H7 (cell line): ENCODE measurements at places on chromosomes 13 and 19. TPM values are rescaled to one million over a fixed set of nuclear protein-coding genes. Genes with fewer than 3 reads are reported as not detected.
A peak's percentile ranks its signal among the peaks of the same experiment; 100 is the strongest.

- DNase-seq: no peak
These were observed 125.3 kb downstream of the TSHZ3 start for GRCh38 chr19:31223740-31224534.

GRCh38 chr19:532561-533363, 1.2 kb downstream of the CDC34 start:
- DNase-seq: peak; percentile 89

GRCh38 chr19:35781650-35782049, 6.3 kb downstream of the ARHGAP33 start:
- peak; percentile 89 for DNase-seq

GRCh38 chr13:34066344-34066743, 248.4 kb downstream of the RFC3 start:
- no peak for DNase-seq

RDH8 gene
- not detected in 2 replicates for total RNA-seq

DNA sequence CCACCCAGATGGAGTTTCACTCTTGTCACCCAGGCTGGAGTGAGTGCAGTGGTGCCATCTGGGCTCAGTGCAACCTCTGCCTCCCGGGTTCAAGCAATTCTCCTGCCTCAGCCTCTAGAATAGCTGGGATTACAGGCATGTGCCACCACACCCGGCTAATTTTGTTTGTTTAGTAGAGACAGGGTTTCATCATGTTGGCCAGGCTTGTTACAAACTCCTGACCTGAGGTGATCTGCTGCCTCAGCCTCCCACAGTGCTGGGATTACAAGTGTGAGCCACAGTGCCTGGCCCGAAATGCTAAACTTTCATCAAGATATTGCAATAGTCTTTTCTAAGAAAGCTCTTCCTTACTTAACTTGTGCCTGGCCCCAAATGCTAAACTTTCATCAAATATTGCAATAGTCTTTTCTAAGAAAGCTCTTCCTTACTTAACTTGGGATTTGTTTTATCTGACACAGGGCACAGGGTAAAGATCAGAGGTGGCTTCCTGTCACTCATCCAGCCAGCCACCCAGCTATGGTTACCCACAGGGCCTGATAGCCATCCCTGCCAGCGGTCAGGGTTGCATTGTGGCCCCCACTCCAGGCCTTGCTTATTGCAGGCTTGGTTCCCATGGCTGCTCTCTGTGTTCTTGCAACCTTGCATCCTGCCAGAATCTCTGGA, 352.3 kb upstream of the TMTC4 start:
- DNase-seq: no peak

GDF15 gene
- total RNA-seq: 0.30 and 1.4 TPM in 2 replicates

GPR183 gene
- total RNA-seq: not detected in 2 replicates

- no peak for DNase-seq
These were observed 103.1 kb downstream of the TRPC4 start for GRCh38 chr13:37766502-37766901.

EID2 gene
- total RNA-seq: 14.9 and 18.4 TPM in 2 replicates

DNA sequence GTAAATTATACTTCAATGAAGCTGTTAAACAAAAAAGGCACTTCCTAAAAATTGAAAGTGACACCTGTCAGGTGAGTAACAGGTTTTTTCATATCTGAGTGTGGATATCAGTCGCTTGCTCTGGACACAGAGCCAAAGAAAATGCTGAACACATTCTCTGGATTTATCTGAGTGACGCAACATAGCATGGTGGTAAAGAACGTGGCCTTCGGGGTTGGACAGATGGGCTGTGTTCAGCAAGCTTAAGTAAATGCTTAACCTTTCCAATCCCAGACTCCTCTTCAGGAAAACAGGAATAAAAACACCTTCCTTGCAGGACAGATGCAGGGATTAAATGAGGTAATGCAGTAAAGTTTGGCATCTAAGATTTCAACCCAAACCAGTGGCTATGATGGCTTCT, 132.0 kb downstream of the FOXO1 start:
- no peak for DNase-seq

DNA sequence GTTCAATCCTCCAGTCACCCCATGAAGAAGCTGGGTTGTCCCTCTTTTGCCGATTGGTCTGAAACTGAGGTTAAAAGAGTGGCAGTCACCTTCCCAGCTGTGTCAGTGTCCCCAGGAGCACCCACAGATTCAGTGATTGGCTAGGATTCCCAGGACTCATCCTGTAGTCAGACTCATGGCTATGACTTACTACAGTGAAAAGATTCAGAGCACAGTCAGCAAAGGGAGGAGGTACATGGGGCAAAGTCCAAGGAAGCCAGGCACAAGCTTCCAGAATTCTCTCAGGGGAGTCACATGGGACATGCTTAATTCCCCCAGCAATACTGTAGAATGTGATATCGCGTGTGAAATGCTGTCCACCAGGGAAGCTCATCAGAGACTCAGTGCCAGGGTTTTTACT, 14.2 kb downstream of the ZNF473 start:
- DNase-seq: no peak

GRCh38 chr13:100751826-100752225, 77.2 kb upstream of the TMTC4 start:
- no peak for DNase-seq

CEACAM3 gene
- total RNA-seq: not detected in 2 replicates

GRCh38 chr13:40680659-40681323, 14.3 kb upstream of the FOXO1 start:
- DNase-seq: peak; percentile 57

DIAPH3 gene
- 15.4 and 19.4 TPM in 2 replicates for total RNA-seq

GRCh38 chr19:13723206-13723605, 41.1 kb upstream of the MRI1 start:
- no peak for DNase-seq

DNA sequence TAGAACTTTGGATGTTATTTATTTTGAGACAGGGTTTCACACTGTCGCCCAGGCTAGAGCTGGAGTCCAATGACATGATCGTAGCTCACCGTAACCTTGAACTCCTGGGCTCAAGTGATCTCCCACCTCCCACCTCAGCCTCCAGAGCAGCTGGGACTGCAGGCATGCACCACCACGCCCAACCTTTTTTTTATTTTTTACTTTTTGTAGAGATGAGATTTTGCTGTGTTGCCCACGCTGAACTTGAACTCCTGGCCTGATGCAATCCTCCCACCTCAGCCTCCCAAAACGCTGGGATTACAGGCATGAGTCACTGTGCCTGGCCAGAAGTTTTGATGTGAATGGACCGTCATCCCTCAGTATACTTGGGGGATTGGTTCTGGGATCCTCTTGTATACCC, 13.7 kb downstream of the ANKRD27 start:
- no peak for DNase-seq

ZNF808 gene
- total RNA-seq: 15.2 and 28.0 TPM in 2 replicates

DNA sequence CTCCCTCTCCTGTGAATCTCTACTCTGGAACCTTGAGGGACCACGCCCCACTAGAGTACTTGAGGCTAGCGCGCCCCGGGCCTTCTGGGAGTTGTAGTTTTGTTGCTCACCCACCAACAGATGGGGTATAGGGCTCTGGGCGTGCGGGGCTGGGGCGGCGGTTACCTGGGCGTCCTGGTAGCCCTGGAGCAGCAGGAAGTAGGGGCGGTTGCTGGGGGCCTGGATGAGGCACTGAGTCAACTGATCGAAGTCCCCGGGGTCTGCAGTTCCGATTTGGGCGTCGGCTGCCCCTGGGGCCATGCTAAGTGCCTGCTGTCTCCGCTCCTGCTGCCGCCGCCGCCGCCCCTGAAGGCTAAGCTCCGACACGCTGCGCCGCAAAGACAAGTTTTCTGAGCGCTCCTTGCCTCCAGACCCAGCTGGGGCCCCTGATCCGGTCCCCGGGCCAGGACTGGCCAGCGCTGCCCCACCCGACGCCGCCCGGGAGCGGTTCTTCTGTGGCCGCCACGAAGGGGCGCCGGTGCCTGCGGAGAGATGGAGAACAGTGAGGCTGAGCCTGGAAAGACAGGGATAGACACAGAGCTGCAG, 5.3 kb downstream of the RASIP1 start:
- peak; percentile 94 for DNase-seq

CBY2 gene
- total RNA-seq: 0.62 and 3.0 TPM in 2 replicates

DNA sequence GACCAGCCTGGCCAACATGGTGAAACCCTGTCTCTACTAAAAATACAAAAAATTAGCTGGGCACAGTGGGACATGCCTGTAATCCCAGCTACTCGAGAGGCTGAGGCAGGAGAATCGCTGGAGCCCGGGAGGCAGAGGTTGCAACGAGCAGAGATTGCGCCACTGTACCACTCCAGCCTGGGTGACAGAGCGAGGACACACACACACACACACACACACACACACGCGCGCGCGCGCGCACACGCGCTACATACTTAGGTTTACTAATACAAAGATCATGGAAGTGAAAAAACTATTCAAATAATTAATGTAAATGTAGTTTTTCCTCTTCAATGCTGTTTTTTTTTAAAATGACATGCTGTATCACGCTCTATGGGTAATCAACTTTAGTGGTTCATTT, 58.5 kb upstream of the ZDHHC20 start:
- DNase-seq: no peak

GRCh38 chr19:13441810-13442512, 64.3 kb downstream of the CACNA1A start:
- peak; percentile 80 for DNase-seq

DNA sequence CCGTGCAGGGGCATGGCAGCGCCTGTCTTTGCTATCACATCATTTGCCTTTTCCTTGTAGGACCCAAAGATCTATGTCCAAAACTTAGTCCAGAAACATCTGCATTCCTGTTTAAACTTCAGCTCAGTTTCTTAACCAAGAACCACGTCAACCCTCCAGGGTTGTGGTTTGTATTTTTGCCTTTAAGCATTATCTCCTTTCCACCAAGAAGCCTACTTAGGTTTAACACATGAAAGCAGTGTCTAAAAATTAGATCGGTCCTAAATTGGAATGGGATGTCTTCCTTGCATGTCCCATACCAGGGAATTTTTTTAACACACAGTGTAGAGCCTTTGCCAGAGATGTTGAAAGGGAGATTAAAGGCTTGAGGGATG, 38.8 kb downstream of the DHRS12 start:
- no peak for DNase-seq

TRPC4 gene
- total RNA-seq: 3.8 and 4.1 TPM in 2 replicates

DOCK6 gene
- total RNA-seq: 26.9 and 33.7 TPM in 2 replicates

RETN gene
- total RNA-seq: not detected in 2 replicates

DNA sequence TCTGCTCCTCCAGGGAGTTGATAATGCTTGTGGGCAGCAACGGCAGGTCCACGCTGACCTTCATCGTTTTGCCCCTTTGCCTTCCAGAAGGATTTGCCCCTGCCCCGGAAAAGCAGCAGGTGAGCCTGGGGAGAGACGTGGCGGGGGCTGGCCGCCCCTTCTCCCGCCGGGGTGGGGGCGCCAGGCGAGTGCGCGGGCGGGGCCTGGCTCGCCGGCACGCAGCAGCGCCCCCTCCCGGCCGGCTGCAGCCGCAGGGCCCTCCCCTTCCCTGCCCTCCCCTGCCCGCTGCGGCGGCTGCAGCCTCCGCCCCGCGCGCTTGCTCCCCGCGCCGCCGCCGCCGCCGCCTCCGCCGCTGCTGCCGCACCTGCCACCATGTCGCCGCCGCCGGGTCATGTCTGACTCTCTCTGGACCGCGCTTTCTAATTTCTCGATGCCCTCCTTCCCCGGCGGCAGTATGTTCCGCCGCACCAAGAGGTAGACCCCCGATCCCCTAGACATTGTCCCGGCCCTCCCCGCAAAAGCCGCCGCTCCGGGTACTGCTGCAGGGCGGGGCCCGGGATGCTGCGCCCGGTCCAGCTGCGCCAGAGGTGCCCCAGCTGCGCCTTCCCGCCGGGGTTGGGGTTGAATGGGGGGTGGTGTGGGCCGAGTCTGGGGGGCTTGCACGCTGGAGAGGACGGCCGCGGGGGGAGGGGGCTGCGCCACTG, at the start of gene MAST1:
Gene MAST1, plus strand, starts transcription at position 334 of the 704 bp plus-strand sequence. Its CDS starts 58 bp downstream, at position 392.
- DNase-seq: peak; percentile 97

DNA sequence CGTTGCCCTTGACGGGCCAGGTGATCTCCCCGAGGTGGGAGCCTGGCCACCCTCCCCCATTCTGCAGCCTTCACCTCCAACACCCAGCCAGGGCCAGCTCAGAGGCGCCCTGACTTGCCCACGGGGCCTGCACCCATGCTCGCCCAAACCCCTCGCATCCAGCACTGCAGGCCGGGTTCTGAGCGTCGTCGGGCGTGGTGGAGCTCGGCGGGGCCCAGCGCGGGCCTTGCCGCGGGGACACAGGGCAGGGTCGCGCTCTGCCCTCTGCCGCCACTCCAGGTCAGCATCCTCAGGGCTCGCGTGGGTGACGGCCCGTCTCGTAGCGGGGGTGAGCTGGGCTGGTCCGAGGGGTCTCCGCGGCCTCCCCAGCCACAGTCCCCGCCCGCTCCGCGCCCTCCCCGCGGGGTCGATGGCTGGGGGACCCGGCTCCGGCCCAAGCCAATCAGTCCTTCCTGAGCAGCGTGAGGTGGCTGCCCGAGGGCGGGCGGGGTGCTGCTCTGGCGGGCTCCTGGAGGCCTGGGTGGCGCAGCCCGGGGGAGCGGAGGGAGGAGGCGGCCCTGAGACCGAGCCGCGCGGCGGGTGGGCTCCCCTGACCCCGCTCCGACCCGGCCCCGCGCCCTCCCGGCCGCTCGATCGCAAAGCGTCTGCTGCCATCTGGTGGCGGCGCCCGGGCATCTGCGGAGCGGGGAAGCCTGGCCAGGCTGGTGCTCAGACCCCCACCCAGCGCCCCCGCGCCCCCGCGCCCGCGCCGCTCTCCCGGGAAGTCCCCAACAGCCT, 61.4 kb downstream of the CCNE1 start:
- DNase-seq: peak; percentile 97

GRCh38 chr13:98487016-98487415, 89.9 kb downstream of the STK24 start:
- no peak for DNase-seq

DNA sequence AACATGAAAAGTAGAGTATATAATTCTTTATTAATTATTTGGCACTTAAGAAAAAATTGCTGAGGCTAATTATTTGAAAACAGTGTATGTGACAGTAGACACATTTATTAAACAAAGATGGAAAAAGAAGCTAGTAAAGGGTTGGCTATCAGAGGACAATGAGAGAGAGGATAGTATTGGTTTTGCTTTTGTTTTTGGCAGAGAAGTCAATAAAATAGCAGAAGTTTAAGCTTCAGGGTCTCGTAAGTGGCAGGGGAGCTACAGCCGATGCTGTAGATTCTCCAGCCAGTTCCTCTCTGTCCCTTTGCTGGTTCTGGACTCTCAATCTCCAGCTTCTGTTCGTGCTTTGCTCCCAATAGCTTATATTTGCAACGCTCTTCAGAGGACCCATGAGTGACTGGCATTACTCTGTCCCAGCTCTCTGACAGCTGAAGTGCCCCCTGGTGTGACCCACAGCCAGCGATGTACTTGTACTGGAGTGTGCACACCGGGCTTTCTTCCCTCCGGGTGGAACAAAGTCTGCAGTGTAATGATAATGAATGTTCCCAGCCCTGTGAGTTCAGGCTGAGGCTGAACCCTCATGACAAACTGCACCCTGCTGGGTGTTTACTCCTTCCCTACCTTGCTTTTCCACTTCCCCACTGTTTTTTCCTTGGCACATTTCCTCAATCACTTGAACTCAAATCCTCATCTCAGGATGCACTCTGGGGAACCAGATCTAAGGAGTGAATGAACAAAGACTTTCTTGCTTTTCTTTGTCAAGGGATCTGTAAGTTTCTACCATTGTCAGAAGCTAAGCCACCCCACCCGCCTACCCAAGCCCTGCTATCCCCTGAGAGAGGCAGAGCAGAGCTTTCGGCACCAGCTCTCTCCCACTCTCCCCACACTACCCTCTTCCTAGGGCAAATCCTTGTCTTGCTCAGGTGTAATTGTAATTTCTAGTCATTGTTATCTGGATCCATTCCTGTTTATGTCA, 254.8 kb downstream of the LHFPL6 start:
- DNase-seq: peak; percentile 54

GRCh38 chr13:33070713-33071112, 54.5 kb downstream of the KL start:
- DNase-seq: no peak

GRCh38 chr19:56333506-56333905, 18.9 kb upstream of the ZSCAN5A start:
- DNase-seq: peak; percentile 61
